Activated naive CD8-positive, alpha-beta T cell treated with anti-CD3 and anti-CD28 coated beads for 36 hours (primary cell): ENCODE measurements at places on chromosomes 13 and 19.
A peak's percentile ranks its signal among the peaks of the same experiment; 100 is the strongest.

DNA sequence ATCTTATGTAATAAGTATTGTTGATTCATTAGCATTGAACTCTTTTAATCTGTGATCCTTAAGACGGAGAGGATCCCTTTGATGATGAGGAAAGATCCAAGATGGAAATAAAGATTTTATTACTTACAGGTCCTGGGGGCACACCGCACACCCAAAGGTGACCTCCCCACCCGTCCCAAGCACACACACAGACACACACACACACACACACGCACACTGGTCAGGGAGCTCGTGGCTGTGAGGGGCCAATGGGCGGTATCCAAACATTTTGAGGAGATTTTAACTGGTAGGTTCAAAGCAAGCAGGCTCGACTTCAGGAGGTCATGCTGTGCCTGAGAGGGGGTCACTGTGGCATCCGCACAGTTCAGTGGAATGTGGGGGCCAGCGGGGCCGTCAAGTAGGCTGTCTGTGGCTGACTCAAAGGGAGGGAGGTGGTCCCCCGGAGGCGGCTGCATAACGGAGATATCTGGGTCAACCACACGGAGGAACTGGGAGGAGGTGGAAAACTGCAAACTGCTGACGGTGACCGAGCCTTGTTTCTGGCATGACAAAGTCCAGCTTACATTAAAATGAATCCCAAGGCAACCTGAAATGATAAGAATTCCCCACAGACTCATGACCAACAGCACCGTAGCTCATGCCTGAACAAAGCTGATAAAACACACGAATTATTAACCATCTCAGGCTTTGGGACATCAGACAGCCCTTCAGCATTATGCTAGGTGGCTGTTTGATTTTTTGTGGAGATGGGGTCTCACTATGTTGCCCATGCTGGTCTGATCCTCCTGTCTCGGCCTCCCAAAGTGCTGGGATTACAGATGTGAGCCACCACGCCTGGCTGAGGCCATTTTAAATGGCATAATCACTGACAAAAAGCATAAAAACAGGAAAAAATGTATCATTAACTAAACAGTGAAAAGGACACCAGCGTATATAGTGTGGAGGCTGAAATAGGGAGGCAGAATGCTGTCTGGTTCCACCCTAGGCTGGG, 20.9 kb upstream of the SIGLEC11 start:
- DNase-seq, result no peak

DNA sequence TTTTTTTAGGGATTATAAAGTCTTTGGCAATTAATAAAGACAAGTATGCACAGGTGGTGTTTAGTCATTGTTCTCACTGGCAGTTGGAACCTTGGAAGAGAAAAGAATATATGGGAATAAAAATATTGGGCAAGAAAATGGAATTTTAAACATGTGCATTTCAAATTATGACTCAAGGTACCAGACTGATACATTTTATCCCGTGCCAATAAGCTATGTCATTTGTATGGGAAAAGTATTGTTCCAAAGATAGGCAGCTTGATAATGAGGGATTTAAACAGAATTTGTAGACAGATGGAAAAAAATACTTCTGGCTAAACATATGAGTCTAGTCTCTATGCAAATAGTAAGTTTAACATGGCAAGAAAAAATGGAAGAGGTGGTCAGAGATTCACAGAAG, 169.5 kb upstream of the UFM1 start:
- no peak for DNase-seq

- DNase-seq, result no peak
These were observed 48.8 kb upstream of the INTS6 start for GRCh38 chr13:51501592-51502152.

GRCh38 chr19:11722414-11722813, 16.3 kb downstream of the ZNF823 start:
- no peak for DNase-seq

- DNase-seq, result no peak
These were observed 119.6 kb downstream of the PRR20E start for GRCh38 chr13:57286511-57287098.

DNA sequence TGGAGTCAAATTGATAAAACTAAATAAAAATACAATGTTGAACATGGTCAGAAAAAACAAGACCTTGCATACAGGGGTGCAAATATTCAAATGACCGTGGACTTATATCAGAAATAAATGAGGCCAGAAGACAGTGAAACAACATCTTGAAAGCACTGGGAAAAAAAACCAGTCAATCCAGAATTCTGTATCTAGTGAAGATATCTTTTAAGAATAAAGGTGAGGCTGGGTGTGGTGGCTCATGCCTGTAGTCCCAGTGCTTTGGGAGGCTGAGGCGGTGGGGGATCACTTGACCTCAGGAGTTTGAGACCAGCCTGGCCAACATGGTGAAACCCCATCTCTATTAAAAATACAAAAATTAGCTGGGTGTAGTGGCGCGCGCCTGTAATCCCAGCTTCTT, 15.2 kb upstream of the CEBPA start:
- DNase-seq, result no peak

- no peak for DNase-seq
These were observed 521.0 kb downstream of the SUCLA2 start for GRCh38 chr13:47480121-47480520.

- peak; percentile 56 for DNase-seq
These were observed 799 bp upstream of the USPL1 start for GRCh38 chr13:30616927-30617314.

- DNase-seq, result no peak
These were observed 275.0 kb upstream of the DACH1 start for GRCh38 chr13:72141855-72142519.

GRCh38 chr13:112968380-112968909, 569 bp upstream of the MCF2L start:
- peak; percentile 51 for DNase-seq

- no peak for DNase-seq
These were observed 7.7 kb upstream of the WDR18 start for GRCh38 chr19:976476-976875.

DNA sequence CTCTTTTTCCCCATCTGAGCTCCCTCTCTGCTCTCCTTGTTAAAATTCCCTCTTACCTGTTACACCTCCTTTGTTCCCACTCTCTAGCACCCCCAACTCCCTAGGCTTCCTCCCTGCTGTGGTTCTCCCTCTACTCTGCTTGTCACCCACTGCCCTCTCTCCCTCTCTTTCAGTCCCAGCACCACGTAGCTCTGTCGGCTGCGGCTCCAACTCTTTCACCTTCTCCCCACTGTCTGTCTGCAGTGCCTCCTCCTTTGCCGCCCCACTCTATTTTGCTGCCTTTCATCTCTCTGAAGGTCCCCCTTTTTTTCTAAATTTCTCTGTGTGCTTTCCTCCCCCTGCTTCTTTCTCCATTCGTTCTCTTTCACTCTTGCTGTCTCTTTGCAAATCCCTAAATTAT, 1.1 kb downstream of the ZNF836 start:
- peak; percentile 2 for DNase-seq

DNA sequence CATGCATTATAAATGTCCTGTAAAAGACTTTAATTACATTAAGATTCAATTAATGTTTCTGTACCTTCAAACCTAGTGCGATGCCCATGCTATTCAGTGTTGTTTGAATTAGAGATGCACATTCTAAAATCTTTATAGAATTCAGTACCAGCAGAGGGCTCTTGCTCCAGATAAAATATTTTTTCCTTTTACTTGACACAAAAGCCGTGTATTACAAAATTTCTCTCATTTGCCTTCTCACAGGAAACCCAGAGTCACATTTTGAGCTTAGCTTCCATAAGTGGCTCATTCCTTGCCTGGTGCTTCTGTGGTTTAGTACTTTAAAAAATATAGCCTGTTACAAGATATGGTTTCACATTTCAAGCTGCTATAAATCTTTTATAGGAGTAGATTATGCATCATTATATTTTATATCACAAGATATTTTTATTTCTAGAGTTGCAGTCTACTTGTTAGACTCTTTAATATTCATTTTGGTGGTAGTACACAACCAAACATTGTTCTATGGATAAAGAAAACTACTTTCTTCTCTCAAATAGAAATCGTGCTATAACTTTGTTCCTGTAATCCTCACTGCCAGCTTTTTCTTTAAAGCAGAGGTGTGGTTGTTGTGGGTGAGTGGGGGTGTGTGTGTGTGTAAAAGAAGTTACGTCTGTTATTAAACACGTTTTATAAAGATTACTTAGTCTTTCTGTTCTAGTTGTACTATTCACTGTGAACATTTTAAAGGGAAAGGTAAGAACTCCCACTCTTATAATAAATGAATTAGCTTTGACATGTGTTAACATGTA, 101.4 kb downstream of the RNF17 start:
- no peak for DNase-seq

- no peak for DNase-seq
These were observed 91.0 kb downstream of the FGF14 start for GRCh38 chr13:102310691-102311418.

DNA sequence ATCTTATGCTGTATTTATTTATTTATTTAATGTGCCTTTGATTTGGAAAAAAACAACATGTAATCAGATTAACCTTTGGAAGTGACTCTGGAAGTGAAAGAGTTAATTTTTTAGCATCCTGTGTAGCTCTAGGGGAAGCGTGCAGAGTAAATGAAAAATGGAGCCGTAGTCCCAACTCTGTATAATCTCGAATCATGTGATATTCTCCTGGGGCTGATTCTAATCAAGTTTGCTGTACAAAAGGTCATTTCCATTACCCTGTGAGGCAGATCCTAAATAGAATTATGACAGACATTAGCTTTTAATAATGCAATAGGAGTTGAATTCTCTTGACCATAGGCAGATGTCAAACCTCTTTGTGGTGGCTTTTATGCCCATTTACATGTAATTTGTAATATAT, 238.6 kb upstream of the CSNK1A1L start:
- no peak for DNase-seq

DNA sequence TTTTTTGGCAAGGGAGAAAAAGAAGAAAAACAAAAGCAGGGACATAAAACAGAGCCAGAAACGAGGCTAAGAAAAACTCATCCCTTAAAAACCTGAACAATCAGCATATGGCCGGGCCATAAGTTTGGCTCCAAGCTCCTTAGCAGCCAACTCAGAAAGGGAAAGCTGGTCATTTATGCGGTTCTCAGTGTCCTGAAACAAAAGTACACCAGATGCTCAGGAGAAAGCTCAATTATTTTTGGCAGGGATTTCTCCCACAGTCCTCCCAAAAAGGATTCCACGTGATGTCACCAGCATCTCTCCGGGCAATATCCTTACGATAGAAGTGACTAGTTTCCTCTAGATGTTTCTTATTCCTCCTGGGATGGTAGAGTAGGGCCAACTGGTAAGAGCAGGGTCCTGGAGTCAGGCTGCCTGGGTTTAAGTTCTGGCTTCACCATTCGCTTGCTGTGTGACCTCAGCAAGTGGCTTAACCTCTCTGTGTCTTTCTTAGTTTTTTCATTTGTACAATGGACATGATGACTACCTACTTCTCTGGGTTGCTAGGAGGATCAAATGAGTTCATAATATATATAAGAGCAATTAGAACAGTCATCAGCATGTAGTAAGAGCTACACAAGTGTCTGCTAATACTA, 34.0 kb downstream of the PIN1 start:
- DNase-seq, result no peak

- DNase-seq, result no peak
These were observed 35.8 kb downstream of the ZNF420 start for GRCh38 chr19:37114001-37114400.
